ENCODE measurements at places on chromosomes 5 and 9.
A peak's percentile ranks its signal among the peaks of the same experiment; 100 is the strongest.

GRCh38 chr5:39599721-39600431 is 175.1 kb upstream of the DAB2 start:
- DNase-seq: peak; percentile 23

DNA sequence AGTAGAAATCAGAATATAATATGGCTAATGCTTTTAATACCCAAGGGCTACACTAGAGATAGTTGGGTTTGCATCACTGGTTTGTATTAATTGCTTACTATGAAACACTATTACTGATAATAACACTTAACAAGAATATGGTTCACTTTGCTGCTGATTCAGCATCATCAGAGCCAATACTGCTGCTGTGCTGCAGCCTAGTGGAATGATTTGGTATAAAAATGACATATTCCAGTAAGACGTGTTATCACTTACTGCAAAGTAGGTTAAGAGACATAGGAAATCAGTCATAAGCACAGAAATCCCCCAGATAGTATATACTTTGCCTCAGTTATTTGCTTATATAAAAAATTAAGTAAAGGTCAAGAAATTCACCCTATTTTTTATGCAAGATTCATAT is 2.8 kb downstream of the CDH10 start:
- DNase-seq: peak; percentile 21

GRCh38 chr9:24436761-24437160 is 108.9 kb downstream of the IZUMO3 start:
- DNase-seq: peak; percentile 18

- DNase-seq: no peak
Observed at GRCh38 chr9:12878351-12878978, 103.6 kb downstream of the LURAP1L start.

DNA sequence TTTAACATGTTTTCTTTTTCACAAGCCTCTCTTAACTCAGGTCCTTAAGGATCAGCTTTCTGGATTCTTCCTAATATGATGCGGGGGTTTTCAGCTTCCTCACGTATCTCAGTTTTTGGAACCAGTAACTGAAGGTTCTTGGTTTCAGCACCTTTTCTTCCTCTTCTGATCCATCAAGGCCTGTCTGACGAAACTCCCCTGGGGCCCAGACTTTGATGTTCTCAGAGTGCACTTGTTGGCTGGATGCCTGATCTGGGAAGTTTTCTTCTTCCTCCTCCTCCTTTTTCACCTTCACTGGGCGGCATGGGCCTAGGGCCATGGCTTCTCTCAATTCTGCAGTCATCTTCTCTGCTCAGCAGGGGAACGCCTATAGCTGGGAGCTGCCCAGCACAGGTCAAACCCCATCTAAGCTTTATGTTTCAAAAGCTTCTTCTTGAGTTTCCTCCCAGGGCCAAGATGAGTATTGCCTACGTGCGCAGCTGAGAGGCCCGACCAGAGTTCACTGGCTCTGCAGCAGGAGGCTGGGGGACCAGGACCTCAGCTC is 44.8 kb downstream of the GHR start:
- DNase-seq: no peak

GRCh38 chr5:173901705-173902104 is 13.6 kb downstream of the CPEB4 start:
- DNase-seq: no peak

DNA sequence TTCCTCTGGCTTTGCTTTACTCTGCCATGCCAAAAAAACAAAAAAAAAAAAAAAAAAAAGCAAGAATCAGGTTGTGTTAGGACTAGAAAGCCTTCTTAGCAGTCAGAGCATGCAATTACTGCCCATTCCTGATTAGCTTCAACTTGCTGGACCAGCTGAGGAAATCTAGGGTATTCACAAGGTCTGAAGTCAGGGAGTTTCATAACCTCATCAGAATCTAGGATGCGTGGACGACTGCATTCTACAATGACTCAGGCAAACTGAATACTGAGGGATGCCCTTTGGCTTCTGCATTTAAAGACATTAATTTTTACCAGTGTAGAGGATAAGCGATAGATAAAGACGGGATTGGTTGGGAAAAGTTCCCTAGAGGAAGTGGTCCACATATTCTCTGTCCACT is 39.2 kb upstream of the SHOC1 start:
- no peak for DNase-seq

GRCh38 chr5:58451732-58452565 is 7.9 kb downstream of the PLK2 start:
- no peak for DNase-seq

GRCh38 chr9:72598639-72599038 is 77.2 kb downstream of the TMC1 start:
- no peak for DNase-seq

DNA sequence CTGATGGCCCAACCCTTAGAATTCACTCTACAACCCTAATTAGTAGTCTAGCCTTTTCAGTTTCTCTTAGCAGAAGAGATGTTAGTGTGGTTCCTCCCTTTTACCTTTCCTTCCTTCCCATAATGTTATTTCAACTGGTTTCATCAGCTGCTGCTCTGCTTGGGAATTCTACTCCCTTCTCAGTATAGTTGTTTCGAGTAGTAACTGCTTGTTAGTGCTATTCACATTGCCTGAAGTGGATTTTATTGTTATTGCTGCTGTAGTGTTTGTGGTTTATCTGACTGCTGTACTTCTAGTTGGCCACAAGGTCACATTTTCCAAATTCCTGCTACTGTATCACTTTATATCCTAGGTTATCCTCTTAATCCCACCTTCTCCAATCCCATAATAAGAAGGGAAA is 29.7 kb downstream of the SMIM15 start:
- DNase-seq: peak; percentile 7

DNA sequence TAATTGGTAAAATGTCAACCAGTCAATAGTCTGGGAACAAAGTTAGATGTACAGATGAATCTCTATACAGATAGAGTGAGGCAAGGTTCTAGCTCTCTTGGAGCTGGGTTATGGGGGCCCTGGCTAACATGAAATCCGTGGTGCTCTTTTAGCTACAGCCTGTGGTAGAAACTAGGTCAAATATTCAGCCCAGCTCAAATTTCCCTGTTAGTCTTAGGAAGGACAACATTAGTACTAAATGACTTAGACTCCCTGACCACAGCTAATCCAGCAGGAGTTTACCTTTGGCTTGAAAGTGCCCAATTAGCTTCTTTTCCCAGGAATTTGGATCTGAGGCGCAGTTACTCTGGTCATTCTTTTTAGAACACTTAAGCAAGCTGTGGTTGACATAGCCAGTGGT is 170.5 kb downstream of the DMRTA1 start:
- no peak for DNase-seq

DNA sequence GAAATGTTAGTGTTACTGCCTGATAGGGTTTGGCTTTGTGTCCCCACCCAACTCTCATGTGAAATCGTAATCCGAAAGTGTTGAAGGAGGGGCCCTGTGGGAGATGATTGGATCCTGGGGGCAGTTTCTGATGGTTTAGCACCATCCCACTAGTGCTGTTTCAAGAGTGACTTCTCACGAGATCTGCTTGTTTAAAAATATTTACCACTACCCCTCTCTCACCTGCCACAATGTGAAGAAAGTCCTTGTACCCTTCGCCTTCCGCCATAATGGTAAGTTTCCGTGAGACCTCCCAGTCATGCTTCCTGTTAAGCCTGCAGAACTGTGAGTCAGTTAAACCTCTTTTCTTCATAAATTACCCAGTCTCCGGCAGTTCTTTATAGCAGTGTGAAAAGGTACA is 2.6 kb upstream of the RFX3 start:
- DNase-seq: no peak

- DNase-seq: no peak
Observed at GRCh38 chr5:143514616-143515335, 111.3 kb upstream of the NR3C1 start.

GRCh38 chr5:16245249-16245648 is 65.7 kb upstream of the MARCHF11 start:
- DNase-seq: no peak
